Stimulated activated CD4-positive, alpha-beta T cell treated with anti-CD3 and anti-CD28 coated beads, Interleukin-4, amount 100 ng/mL, for 48 hours (primary cell): ENCODE measurements at places on chromosomes 3 and 15.

DNA sequence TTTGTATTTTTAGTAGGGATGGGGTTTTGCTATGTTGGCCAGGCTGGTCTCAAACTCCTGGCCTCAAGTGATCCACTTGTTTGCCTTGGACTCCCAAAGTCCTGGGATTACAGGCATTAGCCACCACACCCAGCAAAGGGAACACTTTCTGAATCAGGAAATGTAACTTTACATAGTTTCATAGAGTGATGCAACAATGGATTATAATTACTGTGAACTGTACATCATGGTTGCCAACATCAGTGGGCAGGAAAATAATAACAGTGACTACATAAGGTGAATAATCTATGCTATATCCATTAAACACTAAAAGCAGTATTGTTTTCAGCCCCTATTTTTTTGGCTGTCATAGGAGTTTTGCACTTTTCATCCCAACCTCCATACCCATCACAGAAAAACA, 5.0 kb upstream of the KPNA1 start:
- no peak for DNase-seq

DNA sequence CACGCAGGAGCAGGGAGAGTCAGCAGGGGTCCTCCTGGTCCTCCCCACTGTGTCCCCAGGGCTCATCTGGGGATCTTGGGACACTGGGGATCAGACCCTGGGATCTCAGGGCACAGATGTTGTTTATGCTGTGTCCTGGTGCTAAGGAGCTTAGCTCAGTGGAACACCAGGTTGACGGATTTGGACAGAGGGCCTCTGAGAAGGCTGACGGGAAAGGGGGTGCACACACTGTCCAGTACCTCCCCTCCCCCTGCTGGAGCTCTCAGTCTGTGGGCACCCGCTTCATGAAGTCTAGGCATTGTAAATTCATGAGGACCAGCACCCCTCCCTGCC, 21.9 kb upstream of the SEMA3F start:
- no peak for DNase-seq

DNA sequence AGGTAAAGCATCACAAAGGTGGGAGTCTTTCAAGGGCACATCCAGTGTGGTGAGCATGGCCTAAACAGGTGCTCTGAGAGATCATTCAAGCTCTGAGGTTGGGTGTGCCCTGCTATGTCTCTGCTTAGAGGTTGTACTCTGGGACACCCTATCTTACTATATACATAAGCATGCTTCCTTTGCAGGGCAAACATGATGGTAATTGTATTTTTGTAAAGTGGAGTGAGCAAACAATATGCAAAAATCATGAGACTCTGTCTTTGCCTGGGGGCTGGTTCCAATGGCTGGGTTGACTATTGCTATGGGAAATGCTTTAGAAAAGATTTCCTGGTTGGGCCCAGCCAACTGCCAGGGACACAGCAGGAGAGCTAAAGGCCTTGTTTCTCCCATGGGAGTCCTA, 315.1 kb upstream of the TLE3 start:
- no peak for DNase-seq

- no peak for DNase-seq
Observed at GRCh38 chr15:80988148-80988796, 1.3 kb downstream of the MESD start.

- DNase-seq, result no peak
Observed at GRCh38 chr3:194661946-194662345, 10.0 kb downstream of the LSG1 start.

DNA sequence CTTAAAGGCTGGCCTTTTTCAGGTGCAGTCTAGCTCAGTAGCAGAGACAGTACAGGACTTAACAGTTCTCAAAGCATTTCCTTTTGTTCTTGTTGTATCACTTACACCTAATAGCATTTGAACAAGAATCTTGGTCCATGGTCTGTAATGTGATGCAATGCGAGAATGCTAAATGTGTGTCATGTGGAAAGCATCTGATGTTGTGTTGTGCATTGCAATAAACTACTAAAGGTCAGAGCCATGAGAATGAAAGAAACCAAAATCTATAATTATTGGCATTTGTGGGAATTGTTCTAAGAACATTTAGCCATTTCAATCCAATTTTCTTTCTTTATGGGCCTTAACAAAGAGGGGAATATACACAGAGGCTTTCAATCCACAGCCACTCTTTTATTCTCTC, 324.5 kb upstream of the ROBO2 start:
- no peak for DNase-seq

- no peak for DNase-seq
Observed at GRCh38 chr3:101571028-101571895, 2.7 kb upstream of the PCNP start.

GRCh38 chr3:9718118-9718517, 13.4 kb upstream of the BRPF1 start:
- no peak for DNase-seq

DNA sequence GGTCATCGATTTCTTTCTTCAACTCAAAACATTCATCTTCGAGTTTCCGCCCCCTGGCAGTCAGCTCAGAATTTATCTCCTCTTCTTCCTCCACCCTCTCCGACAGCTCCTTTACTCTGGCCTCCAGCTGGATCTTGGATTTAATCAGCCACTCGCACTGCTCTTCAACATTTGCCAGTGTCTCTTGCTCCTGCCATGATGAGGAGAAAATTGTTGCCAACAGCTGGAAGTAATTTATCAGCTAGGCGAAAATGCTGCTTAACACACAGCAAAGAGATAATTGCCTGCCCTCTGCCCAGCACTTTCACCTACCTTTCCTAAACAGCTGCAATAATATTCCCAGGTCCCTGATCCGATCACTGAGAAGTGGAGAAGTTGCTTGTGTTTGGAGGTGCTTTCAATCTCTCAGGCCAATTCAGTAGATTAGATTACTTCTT, 69.3 kb downstream of the MYH15 start:
- no peak for DNase-seq

DNA sequence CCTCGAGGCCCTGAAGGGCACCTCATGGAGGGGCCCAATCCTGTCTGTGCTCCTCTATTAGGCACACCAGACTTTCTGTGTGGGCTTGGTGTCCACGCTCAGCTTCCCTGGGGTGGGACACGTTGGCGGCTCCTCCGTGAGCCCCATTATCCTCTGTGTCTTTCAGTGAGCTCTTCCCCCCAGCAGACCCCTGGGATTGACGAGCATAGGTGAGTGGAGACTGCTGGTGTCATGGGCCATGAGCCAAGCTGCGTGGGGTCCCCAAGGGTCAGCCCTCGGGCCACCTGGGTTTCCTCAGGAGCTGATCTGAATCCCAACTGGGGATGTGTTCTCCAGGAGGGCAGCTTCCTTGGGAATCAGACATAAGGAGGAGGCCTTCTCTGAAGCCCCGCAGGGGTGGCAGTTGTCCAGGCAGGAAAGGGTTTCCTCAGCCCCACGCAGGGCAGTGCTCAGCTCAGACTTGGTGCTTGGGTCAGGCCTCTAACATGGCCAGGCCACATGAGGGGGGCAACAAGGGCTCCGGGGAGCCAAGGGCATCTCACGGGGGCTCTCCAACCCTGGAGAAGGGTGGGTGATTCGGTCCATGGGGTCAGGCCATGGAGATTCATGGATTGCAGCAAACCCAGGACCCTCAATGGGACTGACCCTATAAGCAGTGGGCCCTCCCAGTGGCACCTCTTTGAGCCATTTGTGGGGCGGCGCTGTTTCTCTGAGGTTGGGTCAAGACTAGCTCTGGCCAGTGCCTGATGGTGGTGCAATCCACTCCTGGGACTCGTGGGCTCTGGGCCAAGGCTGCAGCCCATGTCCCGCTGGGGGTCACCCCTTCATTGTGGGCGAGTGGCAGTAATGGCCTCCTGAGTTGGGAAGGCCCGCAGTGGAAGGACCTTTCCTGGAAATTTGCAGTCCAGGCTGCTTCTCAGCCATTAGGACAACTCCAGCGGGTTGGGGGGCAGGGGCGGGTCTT, 222.5 kb downstream of the SNRPN start:
- DNase-seq, result no peak

DNA sequence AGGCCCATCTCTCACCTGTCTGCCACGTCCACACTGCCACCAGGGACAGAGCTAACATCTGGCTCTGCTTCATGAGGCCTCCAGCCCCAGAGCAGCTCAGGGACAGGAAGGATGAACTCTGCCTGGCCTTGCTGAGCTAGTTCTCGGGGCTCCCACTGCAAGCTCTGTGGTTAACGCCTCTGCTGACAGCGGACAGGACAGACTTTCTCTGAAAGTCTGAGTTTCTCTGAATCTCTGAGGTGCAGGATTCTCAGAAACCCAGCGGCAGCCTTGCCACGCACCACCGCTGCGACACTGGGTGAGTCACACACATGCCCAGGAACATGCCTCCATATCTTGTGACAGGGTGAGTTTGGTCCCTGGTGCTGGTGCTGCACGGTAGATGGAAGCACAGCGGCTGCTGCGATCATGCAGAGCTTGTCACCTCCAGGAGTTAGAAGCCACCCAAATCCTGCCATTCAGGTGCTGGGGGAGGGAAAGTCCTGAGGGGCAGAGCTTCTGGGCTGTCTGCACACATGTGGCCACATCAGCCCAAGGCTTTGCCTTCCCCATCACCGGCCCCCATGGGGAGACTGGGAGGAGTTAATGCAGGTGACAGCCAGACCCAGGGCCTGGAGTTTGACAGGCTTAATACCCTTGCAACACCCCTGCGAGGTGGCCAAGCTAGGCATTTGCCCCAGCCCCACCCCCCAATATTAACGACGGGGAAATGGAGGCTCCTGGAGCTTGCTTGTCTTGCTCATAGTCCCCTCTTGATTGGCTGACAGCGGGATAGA, 267.0 kb downstream of the PLCL2 start:
- DNase-seq, result peak; percentile 78

- DNase-seq, result no peak
Observed at GRCh38 chr3:146865175-146865755, 260.1 kb upstream of the PLSCR5 start.

DNA sequence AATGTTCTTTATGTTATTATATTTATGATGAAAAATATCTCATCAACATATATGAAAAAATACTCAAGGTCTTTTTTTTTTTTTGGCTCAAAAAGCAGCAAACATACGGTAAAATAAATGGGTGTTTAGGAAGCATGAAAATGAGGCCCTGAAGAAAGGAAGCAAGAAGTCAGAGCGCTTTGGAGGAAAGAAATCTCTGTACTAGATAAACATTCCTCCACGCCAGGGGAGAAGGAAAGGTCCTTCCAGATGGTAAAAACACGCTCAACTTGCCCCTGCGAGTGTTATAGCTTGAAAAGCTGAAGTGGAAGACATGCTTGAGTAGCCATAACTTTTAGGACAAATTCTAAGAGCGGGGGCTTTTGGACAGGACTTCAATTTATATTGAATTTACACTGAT, 52.9 kb downstream of the FEM1B start:
- DNase-seq, result no peak

- DNase-seq, result no peak
Observed at GRCh38 chr3:113377158-113377557, 64.1 kb downstream of the CFAP44 start.

DNA sequence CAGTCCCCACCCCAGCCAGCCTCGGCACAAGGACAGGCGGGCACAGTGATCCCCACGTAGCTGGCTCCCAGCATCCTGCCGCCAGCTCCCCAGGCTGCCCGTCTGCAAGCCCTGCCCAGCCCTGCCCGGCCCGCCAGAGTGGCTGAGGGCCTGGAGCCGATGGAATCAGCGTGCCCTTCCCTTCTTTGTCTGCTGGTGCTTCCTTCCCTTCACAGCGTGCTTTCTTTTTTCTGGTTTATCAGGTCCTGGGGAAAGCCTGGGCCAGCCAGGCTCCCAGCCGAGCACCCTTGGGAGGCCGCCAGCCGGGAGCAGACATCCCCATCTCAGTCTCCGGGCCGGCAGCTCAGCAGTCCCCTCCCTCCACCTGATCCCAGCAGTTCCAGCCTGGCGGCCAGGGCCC, 54.7 kb upstream of the SMAD6 start:
- no peak for DNase-seq

DNA sequence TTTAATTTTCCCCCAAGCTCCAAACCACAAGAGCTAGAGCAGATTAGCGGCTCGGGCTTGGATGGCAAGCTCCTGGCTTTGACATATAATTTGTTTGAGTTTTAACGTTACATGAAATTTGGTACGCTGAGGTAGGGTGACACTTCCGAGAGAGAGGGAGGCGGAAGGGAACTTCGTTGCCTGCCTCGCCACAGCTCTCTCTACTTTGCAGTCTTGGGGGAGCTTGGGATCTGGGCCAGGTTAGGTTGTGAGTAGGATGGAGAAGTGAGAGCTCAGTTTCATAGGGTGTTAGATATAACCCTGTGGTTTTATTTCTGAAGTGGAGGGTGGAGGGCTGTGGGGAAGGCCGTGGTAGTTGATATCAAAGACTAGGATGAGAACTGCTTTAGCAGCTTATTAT, 39.7 kb downstream of the LRTM1 start:
- DNase-seq, result no peak

DNA sequence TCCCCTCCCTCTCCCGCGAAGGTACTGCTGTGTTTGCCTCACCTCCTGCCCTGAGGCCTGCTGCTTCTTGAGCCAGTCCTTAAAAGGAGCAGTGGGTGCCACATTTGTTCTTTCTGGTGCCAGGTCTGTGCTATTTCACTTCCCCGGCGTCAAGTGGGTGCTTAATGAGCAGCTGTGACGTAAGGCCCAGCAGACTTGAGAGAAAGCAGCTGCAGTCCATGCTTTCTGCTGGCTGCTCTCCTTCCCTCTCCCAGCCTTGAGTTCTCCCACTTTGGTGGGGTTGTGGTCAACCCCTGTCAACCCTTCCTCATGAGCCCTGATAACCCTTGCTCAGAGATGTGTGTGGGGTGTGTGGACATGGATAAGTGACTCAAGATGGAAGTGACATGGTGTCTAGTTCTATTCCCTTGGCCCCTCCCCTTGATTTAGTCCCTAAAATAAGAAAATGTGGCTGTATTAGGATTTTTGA, 6.9 kb downstream of the INAFM2 start:
- no peak for DNase-seq
